ENCODE measurements at places on chromosomes 6 and 20.

DNA sequence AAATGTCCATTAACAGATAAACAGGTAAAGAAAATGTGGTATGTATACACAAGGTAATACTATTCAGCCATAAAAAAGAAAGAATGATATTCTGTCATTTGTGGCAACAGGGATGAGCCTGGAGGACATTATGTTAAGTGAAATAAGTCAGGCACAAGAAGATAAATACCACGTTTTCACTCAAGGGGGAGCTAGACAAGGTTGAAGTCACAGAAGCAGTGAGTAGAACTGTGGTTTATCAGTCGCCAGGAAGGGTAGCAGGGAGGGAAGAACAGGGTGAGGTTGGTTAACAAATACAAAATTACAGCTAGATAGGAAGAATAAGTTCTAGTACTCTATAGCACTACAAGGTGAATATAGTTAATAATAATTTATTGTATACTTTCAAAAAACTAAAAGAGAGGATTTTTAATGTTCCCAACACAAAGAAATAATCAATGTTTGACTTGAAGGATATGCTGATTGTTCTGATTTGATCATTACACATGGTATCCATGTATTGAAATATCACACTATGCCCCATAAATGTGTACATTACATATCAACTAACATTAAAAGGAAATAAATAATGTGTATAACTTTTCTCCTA, 21.1 kb downstream of the RTN4IP1 start:
- peak; percentile 4 for DNase-seq

- DNase-seq, result no peak
These were observed 3.7 kb downstream of the PRSS16 start for GRCh38 chr6:27251112-27251605.

GRCh38 chr20:36259177-36260061, 23.1 kb downstream of the AAR2 start:
- DNase-seq, result no peak

- DNase-seq, result no peak
These were observed 18.6 kb upstream of the HBS1L start for GRCh38 chr6:135073217-135073616.

DNA sequence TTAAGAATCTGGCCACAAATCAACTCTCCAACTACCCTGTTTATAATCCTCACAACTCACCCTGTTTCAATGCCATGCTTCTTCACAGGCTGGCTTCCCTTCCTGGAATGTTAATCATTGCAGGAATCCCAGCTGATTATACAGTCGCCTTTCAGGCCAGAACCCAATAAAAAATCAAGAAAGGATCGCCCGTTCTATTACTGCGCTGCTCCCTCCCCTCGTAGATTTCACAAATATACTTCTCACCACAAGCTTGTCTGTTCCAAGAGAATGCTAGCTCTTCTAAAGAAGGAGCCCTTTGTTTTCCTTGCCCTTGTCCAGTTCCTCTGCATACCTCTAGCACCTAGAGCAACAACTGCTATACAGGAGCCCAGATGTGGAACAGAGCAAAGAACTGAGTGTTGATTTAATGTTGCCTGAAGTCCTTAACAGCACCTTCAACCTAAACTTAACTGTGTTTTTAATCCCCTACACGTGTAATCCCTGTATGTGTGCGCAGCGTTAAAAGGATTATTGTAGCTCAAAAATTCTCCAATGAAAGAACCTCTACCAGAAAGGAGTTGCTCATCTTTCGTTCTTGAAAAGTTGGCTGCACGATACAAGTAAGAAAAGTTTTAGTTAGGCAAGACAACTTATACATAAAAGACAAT, 988 bp downstream of the ECHDC1 start:
- DNase-seq, result no peak

- DNase-seq, result no peak
These were observed 72.0 kb downstream of the BLOC1S5 start for GRCh38 chr6:7992002-7992815.

DNA sequence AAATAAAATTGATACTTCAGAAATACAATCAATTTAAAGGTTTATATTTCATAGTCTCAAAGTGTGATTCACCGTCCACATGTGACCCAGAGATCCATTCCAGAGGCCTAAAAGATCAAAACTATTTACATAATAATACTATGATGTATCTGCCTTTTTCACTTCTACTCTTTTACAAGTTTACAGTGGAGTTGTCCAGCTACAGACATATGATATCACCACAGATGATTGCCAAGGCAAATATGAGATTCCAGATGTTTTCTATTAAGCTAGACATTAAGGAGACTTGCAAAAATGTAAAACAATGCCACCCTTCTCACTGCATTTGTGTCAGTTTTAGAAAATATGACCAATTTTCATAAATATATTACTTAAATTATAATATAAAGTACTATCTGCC, 443.7 kb downstream of the GJA1 start:
- DNase-seq, result no peak

DNA sequence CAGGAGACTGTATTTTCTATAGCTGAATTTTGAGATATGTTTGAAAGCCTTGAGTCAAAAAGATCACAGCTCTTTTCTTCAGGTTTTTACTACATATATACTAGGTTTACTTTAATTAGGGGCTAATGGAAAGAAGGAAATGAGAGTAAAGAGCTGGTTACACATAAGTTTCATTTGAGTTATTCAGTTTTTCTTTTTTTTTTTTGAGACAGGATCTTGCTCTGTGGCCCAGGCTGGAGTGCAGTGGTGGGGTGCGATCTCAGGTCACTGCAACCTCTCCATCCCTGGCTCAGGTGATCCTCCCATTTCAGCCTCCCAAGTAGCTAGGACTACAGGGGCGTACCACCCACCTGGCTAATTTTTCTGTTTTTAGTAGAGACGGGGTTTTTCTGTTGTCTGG, 4.8 kb downstream of the ARFGEF2 start:
- no peak for DNase-seq

- no peak for DNase-seq
These were observed 474.1 kb downstream of the CD109 start for GRCh38 chr6:74170118-74170517.

- DNase-seq, result no peak
These were observed 64.8 kb downstream of the SERAC1 start for GRCh38 chr6:158103228-158103627.

DNA sequence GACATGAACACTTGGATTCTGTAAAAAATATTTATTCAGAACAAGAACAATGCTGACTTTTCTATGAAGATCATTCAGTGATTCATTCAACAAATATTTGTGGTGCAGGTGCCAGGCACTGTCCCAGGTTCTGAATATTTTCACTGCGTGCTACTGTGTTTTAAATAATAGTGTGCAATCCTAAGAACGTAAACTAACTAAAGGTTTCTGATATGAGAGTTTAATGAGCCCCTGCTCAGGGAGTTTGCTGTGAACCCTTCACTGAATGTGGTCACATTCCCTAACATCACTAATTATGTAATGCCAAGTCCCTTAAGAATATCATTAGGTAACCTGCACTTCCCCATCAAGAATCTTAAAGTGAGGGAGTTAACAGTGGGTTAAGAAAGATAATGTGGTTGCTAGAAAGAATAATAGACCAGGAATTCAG, 1.7 kb upstream of the TMEM170B start:
- no peak for DNase-seq

GRCh38 chr6:45808042-45808645, 207.5 kb downstream of the CLIC5 start:
- no peak for DNase-seq

DNA sequence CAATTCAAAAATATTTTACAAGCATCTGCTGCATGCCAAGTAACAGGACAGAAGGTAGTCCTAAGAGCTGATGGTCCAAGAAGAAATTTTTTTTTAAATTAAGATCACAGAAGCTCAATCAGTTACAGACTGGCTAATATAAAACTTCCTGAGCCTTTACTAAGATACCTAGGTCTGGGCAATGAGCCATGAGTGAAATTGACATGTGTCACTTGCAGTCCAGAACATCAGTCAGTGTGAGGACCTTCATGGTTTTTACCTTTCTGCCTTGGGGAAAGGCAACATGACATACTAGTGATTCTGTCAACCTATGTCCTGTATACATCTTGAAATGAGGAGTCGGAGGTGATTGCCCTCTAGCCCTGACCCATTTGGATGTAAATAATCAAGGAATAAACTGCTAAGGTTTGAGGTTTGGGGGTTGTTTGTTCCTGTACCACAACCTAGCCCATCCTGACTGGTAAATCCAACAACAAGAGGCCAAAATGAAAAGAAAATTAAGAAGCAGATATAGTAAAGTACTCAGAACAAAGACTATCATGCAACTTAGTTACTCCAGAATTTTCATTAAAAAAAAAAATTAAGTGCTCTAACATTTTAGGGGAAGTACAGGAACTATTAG, 70.0 kb downstream of the CNKSR3 start:
- no peak for DNase-seq

DNA sequence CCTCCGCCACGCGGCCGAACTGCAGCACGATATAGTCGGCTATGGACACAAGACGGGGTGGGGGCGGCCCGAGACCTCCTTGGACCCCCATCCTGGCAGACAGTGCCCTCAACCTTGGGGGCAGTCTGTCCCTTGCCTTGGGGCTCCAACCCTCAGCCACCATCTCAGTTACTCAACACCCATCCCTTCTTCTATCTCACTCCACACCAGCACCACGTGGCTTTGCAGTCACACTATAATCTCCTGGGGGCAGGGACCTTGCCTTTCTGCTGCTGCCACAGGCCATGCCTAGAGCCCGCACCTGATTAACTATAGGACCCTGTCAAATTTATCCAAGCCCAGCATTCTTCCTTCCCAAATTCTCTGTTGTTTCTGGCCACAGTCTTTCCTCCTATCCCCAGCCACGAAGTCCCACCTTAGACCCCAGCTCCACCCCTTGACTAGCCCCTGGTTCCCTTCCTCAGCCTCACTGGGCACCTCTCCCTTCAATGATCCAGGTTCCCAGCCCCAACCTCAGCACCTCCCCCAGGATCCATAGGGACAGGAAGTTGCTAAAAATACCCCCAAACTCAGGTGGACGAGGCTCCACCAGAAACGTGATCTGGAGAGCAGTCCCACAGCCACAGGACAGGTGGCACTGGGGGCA, 1.7 kb upstream of the TEAD3 start:
- DNase-seq, result no peak

DNA sequence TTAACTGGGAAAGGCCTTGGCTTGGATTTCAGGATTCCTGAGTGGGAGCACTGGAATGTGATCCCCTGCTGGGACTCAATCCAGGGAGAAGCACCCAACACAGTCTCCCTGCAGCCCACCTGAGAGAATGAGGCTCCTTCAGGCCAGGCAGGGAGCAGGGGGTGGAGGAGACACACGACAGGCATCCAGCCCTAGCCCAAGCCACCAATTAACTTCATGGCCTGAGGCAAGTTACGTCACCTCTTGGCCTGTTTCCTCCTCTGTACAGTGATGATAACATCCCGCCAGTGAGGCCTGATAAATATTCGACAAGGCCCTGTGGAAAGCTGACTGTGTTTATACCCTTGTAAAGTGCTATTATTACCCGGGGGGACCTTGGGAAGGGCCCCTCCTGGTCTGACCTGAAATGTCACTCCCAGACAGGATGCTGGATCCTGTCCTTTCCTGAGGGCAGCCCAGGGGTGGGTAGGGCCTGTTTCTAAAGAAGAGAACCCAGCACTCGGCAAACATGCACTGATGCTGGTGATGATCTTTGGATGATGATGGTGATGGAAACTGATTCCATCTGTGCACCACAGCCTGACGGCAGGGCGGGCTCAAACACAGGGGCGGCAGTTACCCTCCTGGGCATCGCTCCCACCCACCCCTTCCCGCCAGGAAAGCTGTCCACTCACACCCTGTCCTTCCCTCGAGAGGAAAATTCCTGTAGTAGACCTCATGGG, 12.4 kb downstream of the FRS3 start:
- no peak for DNase-seq

DNA sequence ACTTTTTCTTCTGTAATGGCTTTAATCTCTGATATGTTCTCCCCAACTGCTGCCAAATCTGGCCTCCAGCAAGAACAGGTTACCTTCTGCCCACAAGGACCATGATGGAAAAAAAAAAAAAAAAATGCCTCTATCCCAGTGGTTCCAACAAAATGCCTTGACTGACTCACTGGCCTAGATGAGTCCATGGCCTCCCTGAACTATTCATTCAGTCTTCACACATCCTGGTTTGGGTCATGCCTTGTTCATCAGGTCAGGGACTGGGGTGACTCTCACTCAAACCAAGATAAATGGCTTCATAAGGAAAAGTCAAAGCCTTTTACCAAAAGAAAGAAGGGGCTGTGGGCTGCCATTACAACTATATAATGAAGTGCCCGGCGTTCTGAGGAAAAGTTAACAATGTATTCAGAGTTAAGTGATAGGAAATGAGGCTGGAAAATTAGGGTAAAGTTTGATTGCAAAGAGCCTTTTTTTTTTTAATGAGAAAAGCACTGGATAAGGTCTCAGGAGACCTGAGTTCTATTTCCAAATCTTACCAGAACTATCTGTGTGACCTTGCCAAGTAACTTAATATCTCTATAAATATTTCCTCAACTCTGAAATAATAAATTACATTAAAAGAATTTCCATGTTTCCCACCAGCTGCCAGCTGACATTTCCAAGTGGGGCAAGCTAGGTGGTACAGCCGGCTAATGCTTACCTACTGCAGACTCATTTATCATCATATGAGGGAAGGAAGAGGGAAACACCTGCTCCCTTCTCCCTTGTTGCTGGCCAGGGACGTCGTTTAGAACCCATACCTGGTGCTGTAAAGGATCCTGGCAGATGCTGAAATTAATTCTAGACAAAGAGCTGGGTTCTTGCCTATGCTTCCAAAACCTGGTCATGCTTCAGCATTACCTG, 380.0 kb upstream of the MARCKS start:
- no peak for DNase-seq

DNA sequence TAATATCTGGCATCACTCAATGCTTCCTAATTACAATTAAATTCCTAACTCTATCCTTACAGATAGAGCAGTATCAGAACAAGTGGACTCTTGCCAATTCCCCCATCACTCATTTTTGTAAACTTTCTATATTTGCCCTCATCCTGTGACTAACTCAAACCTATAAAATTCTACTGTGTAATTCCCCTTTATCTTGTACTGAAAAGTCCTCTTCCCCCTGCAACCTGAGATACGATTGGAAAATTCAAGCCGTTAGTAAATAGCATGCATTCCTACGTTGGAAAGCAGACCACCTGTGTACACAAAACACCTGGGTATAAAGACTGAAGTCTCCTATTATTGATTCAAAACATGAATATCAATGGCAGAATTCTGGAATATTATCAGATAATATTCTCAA, 70.4 kb upstream of the KCNQ5 start:
- no peak for DNase-seq

DNA sequence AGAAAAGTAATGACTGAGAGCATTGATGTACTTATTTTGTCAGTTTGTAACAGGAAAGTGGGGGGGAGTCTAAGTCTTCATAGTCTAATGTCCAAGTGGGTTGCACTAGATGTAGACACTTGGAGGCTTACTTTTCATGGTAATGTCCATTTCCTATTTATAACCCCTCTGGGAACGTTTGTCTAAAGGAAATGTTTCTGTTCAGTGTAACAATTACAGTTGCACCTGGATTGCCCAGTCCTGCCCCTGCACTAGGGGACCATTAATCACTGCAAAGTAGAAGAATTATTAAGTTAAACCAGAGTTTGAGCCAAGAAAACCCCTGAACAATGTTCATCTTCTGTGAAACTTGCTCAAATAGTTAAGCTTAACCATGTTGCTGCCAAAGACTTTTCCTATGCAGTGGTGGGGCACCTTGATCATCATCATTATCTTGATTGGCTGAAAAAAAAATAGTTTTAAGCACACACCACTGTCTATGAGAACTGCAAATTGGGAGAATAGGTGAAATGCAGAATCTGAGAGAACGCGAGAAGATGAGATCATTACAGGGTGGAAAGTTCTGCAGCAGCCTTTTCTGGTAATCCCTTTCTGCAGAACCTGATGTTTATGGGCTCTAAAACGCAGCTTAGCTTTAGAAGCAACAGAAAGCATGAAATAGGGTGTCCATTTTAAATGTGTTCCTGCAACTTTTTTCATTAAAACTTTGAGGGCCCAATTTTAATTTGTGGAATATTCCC, 106.0 kb downstream of the ZNF217 start:
- DNase-seq, result no peak
